ENCODE measurements at places on chromosomes 5 and 9.

- no peak for DNase-seq
Observed at GRCh38 chr5:176780176-176781053, 29.9 kb upstream of the UNC5A start.

DNA sequence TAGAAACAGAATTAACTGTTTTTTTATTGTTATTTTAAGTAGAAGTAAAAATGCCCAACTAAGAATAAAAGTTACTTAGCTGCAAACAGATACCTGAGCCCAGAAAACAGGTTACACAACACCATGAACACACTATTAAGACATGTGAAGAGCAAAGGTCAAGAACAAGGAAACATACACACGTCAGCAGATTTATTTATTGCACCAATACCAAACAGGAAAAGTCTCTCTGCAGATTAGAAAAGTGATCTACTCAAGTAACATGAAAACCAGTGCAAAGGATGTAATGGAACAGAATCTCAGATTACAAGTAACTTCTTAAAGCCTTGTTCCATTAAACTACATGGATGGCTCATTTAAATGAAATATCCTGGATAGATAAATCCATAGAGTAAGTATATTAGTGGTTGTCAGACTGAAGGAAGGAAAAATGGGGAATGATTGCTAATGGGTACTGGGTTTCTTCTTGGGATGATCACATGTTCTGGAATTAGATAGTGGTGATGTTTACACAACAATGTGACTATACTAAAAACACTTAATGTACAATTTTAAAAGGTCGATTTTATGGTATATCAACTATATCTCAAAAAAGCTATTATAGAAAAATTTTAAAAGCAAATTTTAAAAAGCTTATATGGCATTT lies 6.1 kb downstream of the SAR1B start:
- no peak for DNase-seq

DNA sequence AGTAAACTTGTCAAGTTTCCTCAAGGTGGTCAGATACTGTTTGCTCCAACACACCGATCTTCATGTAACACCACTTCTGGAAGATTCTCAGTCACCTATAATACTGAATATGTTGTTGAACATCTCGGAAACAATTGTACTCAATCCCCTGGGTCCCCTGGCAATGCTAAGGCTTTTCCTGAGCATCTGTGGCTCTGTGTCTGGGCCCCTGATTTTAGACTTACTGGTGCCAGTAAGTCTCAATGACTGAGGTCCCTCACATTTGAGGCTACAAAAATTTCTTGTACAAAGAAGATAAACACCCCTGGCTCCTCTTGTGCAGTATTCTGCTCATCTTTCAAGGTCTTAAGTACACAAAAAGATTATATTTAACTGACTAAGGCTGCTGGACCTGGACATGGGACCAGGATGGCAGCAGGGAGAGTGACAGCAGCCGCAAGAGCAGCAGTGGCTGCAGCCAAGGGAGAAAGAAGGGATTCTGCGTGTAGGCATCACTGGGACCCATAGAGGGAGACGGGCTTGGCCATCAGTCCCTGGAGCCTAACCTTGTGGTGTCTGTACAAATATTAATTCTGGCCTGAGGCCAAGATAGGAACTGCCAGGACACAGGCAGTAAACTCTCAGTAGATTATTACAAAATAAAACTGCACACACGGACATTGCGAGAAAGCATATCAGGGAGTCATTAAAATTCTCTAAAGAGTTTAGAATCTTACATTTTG lies 49.0 kb upstream of the TNPO1 start:
- no peak for DNase-seq

DNA sequence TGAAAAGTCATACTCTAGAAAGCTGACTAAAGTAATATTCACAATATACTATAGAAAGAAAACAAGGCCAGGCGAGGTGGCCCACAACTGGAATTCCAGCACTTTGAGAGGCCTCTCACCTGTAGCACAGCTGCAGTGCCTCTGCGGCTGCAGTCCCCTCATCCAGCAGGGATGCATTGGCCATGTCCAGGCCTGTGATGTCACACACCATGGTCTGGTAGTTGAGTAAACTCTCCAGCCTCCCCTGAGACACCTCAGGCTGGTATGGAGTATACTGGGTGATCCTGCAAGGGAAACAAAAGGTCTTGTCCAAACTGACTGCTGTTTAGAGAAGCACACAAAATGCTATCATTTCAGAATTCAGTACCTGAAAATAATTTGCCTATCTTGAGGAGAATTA lies 35.5 kb downstream of the GLDC start:
- no peak for DNase-seq

- no peak for DNase-seq
Observed at GRCh38 chr5:149760854-149761187, 30.7 kb downstream of the PPARGC1B start.

DNA sequence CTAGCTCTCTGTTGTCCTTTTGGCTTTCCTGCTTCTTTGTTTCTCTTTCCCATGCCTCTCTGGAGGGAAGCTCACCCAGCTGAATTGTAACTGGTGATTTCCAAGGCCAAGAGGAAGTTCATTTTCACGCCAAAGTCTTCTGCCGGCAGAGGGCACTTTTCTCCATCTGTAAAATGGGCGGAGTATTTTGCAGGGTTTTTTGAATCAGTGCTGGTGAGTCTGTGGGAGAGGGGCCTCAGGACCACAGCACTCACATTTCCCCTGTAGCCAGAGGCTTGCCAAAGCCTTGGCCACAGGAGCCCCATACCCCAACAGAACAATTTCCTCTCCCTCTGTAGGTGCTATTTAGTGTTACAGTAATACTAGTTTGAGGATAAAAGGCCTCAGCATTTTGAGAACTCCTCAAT lies 42.3 kb upstream of the MATR3 start:
- peak; percentile 55 for DNase-seq

GRCh38 chr9:87300915-87301314 lies 196.8 kb upstream of the DAPK1 start:
- DNase-seq, result no peak

All from CD4-positive, alpha-beta T cell treated with Interleukin-15 for 4 hours (primary cell).